Panc1 (cell line): ENCODE measurements at places on chromosomes 11 and 22.

GRCh38 chr22:36879775-36880174, 19.0 kb downstream of the NCF4 start:
- DNase-seq, result no peak

DNA sequence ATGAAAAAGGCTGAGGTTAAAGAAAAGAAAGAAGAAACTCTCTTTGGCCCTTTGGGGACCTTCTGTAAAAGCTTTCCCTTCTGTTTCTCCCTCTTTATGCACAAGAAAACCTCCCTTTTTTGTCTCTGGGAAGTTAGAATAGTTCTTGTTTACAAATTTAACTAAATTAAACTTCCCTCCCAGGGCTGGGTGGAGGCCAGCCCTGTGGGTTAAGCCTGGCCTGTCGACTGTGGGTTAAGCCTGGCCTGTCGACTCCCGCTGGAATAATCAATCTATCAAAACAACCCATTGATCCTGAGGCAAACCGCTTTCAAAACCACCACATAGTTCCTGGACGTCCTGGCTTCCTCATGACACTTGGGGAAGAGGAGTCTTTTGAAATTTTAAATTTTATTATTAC, 1.2 kb upstream of the DRG1 start:
- DNase-seq, result no peak

DNA sequence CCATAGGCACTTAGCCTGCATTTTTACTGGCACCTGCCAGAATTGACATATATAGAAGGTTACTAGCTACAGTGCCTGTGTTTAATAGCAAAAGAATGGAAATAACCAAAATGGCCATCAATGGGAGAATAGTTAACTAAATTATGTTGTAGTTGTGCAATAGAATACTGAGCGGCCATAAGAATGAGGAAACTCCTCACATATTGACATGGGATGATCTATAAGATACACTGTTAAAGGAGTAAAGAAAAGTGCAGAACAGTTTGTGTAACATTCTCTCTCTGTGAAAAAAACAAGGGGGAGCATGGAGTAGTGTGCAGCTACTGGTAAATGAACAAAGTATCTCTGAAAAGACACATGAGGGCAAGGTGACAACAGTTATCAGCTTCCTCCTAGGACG, 21.5 kb downstream of the ARAP1 start:
- no peak for DNase-seq

DNA sequence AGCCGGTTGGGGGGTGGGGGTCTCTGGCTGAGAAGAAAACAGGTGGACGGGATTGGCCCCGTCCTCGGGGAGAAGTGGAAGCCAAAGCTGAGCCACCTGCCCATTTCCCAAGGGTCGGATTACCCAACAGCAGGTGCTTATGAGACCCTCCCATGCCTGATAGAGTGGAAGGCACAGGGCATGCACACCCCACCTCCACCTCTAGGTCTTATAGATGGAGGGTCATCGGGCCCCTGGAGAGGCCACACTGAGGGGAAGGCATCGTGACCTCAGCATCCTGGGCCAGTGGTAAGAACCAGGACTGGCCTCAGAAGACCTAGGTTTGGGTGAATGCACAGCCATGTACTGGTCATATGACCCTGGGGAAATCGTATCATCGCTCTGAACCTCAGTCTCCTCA, 85.9 kb downstream of the BUD13 start:
- no peak for DNase-seq

DNA sequence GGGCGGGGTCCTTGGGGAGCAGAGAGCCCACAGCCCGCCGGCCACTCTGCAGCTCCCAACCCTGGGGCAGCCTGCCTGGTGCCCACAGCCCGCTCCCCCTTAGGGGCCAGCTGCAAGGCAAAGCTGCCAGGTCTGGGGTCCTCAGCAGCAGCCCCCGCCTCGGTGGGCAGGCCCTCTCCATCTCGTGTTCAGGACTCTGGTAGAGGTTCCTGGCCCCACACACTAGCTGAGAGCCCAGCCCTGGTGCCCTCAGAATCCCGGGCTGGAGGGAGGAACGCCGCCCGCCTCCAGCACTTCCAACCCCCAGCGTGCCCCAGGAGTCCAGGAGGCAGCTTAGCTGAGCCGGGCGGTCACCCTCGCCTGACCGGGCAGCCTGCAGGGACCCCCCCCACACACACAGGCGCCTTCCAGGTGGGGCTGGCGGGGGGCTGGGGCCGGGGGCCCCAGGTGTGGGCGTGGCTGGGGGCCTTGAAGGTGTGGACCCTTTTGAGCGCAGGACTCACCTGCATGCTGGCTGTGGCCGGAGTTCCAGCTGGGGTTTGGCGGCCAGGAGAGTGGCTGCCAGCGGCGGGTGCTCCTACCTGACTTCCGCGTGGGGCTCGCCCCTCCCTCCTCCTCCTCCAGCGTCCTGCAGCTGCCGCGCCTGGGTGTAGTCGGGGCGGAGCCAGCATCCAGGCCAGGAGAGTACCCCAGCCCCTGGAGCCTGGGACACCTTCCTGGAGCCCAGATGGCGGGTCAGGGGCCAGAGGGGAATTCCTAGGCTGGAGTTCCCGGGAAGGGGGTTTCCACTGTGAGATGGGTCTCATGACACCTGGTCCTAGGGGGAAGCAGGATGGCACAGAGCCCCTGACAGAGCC, at the start of gene ANO9:
ANO9 (minus strand) TSS at position 594 of the 857 bp plus-strand sequence; CDS start at position 509, 85 bp downstream.
- DNase-seq, result no peak

GRCh38 chr11:59403546-59403945, 22.7 kb downstream of the OR5A2 start:
- DNase-seq, result no peak

GRCh38 chr11:1082728-1083620, 8.3 kb downstream of the MUC2 start:
- DNase-seq, result no peak

GRCh38 chr11:94708642-94709041, 59.5 kb upstream of the AMOTL1 start:
- DNase-seq, result no peak

- DNase-seq, result no peak
These were observed 5.8 kb downstream of the RPS19BP1 start for GRCh38 chr22:39526736-39527171.

GRCh38 chr11:131859538-131860210, 489.3 kb downstream of the NTM start:
- no peak for DNase-seq

GRCh38 chr11:21988477-21988876, 204.4 kb upstream of the ANO5 start:
- DNase-seq, result no peak

DNA sequence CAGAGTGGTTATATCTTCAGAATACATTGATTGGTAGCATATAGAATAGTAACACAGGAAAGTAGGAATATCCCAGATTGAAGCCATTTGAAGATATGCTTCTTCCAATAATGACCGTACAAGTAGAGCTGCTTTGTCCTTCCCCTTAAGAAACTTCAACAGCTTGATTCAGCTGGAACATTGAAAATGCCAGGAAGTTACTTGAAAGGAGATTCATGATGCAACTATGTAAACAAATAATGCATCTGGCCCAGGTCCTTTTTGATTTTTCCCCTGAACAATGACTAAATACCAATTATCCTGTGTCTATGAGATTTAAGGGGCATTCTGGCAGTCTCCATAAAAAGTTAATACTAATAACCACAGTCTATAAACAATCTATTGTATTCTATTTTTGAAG, 3.0 kb downstream of the DKK3 start:
- DNase-seq, result no peak

DNA sequence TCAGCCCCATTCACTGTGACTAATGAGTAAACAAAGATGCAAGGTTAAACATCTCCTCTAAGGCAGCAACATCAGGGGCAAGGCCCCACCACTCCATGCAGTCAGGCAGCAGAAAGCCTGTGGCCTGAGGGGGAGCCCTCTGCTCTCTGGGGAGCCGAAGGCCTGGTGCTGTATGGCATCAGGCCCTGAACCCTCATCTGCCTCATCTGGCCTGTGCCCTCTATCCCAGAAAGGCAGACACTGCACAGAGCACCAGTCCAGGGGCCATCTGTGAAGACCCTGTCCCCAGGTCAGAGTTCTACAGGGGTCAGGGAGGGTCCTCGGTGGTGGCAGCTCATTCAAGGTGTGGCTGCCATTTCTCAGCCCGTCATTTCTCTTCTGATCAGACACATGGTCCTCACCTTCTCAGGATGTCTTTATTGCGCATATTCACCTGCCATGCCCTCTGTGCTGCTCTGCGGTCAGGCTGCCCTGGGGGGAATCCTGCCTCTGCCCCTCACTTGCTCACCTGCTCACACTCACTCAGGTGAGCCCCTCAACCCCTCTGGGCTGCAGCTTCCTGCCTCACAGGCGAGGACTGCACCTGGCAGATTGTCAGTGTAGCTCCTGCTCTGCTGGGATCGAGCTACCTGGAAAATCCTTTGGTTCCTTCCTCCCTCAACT, 103.1 kb upstream of the PITPNB start:
- no peak for DNase-seq

GRCh38 chr11:75826461-75827230, 11.6 kb downstream of the UVRAG start:
- no peak for DNase-seq

DNA sequence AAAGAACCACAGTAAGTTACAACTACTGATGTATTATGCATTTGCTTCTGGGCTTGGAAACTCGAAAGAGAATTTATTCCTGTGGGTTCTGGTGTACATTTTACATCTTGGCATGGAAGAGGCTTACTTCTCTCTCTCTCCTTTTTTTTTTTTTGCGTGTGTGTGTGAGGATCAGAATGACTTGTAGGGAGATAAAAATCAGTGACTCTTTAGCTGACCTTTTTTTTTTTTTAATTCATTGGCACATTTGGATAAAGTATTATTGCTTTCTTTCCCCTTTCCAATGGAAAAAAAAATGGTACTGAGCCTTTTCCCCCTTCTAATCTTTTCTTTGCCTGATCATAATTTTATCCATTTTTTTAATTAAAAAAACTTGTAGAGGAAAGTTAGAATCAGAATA, 43.5 kb downstream of the EXT2 start:
- DNase-seq, result no peak

- DNase-seq, result no peak
These were observed 423 bp downstream of the PEX16 start for GRCh38 chr11:45917286-45917622.

DNA sequence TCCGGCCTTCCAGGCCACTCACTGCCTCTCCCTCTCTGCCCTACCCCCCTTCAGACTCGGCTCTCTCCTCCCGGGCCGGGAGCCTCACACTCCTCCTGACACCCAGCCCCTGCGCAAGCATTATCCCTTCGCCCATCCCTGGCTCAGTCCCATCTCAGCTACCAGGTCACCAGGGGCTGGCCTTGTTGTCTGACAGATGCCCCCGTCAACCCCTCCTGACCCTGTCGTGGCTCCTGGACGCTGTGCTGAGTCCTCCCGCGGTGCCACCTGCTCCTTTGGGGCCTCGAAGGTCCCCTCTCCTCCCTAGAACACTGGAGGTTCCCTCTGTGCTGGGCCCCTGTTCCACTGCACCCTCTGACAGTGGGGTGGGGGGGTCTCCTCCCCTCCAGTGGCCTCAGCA, 32.9 kb downstream of the TRMU start:
- DNase-seq, result no peak

- no peak for DNase-seq
These were observed 61.4 kb upstream of the MTMR2 start for GRCh38 chr11:95985174-95985808.

- DNase-seq, result no peak
These were observed 23.2 kb upstream of the LMO1 start for GRCh38 chr11:8286886-8287285.

DNA sequence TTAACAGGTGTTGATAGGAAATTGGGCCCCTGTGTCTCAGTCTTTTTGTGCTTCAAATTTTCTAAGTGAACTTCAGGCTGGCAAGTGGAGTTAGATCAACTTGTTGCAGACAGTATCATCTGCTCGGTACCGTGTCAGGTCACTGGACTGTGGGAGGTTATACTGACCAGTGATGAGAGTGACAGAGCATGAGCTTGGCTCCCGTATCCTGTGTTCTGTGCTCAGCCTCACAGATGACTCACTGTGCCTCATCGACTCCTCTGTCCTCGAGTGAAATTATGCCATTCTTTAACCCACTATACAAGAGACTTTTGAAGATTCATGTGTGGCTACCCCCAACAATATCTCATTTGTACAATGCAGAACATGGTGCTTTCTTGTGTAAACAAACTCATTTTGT, 7.9 kb downstream of the GRAP2 start:
- DNase-seq, result no peak

GRCh38 chr11:45110562-45110961, 35.9 kb upstream of the PRDM11 start:
- no peak for DNase-seq

DNA sequence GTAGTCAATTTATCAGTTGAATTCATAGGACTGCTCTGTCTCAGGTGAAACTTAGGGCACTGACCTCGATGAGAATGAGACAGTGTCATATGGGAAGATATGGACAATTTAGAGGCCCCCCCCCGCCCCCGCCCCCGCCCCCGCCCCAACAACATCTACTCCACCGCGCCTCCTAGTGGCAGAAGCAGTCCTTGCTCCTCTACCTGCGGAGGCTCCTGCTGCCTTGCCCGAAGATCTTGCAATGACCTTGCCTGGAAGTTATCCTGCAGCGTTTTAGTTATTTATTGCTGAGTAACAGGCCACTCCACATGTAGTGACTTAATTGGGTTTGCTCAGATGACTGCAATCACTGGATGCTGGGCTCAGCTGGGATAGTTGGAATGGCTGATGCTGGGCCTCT, 15.2 kb downstream of the SERPINH1 start:
- no peak for DNase-seq

GRCh38 chr11:21572210-21572609, 620.7 kb upstream of the ANO5 start:
- DNase-seq, result no peak

DNA sequence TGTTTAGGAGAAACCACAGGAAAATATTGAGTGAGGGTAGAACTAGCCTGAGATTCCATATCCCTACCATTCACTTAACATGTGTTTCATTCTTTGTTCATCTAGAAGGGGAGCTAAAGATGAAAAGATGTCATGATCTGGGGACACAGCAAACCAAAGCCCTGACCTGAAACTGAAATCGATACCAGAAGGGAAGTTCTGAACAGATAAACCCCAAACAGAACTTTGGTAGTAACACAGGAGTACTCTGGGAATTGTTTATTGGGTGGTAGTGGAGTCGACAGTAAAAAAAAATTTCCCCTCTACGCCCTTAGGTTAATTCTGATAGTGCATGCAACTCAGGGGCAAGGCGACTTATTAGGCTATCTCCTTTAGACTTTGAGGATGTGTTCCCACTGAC, 27.2 kb downstream of the OR2AT4 start:
- DNase-seq, result no peak

- no peak for DNase-seq
These were observed 37.6 kb upstream of the RIC3 start for GRCh38 chr11:8206251-8207079.

- no peak for DNase-seq
These were observed 295.5 kb downstream of the ETS1 start for GRCh38 chr11:128291835-128292234.

DNA sequence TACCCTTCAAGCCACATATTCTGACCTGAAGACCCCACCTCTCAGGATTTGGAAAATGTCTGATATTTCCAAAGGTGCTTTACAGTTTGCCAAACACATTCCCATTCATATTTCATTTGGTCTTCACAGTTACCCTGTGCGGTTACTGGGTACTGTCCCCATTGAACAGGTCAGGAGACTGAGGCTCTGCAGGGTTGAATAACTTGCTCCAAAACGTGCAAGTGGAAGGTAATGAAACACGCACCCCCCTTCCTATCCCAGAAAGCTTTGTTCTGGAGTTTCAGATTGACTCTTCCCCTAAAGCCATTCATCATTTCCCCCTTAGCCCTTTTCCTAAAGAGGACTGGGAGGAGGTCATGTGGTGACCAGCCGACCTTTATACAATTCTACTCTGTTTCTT, 18.8 kb downstream of the MICAL2 start:
- no peak for DNase-seq
